Foreskin keratinocyte (primary cell): ENCODE measurements at places on chromosomes 5 and 9.

DNA sequence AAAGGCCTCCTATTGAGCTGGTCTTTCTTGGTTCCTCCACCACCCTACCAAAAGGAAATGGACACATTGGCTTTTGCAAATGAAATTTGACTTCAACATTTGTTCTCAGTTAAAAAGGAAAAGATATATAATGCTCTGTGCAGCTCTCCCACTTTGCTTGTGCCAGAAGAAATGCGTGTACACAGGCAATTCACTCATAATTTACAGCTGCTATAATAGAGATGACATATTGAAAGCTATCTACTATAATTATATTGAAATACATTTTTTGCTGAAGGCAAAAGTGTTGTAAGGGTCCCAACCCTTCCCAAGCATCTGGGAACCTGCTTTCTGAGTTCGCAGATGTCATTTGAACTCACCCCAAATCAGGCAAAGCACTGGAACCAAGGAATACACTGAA, 173.2 kb downstream of the PBX3 start:
- DNase-seq = no peak

- DNase-seq = peak; percentile 81
These were observed 10.4 kb upstream of the TOMM5 start for GRCh38 chr9:37602817-37603216.

- DNase-seq = peak; percentile 33
These were observed 106.5 kb upstream of the CCDC112 start for GRCh38 chr5:115402822-115403577.

- no peak for DNase-seq
These were observed 169.1 kb downstream of the CAAP1 start for GRCh38 chr9:26723486-26723885.

GRCh38 chr5:155004138-155004744, 9.3 kb upstream of the KIF4B start:
- peak; percentile 10 for DNase-seq

GRCh38 chr5:112552791-112553190, 133.7 kb upstream of the EPB41L4A start:
- no peak for DNase-seq

GRCh38 chr9:110125763-110126351, 82.1 kb downstream of the C9orf152 start:
- no peak for DNase-seq

DNA sequence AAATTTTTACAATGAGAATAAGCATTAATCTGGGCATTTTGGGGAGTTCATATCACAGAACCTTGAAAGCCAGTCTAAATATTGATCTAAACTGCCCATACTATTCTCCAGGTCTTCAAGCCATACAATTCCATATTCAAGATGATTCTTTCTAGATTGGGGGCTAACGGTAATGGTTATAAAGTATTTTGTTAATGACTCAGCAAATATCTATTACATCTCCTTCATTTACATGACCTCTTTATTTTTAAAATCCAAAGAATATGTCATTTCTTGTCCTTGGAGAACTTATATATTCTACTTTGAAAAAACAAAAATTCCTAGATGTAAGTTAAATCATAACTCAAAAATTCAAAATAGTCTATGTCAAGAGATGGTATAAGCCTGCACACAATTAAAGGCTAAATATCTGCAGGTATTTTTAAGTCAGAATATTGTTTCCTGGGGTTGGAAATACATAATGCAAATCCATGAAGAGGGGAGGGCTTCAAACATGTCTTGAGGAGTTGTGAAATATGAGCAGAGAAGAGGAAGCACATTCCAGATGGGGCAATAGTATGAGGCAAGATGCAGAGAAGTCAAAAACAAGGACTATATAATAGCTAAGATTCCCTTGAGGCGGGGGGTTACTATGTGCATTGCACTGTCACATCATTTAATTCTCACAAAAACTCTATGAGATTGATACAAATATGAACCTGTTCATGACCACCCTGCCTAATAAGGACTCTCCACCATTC, 526.4 kb downstream of the NR2F1-AS1 start:
- no peak for DNase-seq

DNA sequence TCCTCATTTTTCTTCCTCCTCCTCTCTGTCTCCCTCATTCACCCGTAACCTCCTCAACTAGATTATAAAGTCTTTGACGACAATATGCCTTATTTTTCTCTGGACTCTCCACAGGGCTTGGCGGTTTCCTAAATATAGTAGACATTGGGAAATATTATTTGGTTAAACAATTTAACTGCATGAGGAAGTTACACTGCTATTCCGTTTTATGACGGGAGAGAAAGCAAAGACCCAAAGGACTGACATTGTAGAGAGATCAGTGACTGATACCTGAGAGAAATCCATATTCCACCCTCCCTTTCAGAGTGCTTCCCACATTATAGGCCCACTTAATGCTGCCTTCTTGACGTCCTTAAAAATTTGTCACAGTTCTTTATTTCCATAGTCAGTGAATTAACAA, 51.2 kb downstream of the GDA start:
- no peak for DNase-seq

DNA sequence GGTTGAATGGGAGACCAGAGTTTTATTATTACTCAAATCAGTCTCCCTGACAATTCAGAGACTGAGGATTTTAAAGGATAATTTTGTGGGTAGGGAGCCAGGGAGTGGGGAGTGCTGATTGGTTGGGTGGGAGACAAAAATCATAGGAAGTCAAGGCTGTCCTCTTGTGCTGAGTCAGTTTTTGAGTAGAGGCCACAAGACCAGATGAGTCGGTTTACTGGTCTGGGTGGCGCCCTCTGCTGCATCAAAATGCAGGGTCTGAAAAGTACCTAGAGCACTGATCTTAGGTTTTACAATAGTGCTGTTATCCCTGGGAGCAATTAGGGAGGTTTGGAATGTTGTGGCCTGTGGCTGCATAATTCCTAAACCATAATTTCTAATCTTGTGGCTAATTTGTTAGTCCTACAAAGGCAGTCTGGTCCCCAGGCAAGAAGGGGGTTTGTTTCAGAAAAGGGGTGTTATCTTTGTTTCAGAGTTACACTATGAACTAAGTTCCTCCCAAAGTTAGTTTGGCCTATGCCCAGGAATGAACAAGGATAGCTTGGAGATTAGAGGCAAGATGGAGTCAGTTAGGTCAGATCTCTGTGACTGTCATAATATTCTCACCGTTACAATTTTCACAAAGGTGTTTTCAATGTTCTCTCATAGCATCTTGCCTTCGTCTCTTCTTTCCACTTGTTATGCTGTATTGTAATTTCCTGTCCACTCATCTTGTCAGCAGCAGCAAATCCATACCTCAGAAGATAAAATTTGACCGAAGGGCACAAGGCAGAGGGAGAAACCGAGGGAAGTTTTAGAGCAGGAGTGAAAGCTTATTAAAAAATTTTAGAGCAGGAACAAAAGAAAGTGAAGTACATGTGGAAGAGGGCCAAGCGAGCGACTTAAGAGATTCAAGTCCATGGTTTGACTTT, 59.2 kb upstream of the CLINT1 start:
- peak; percentile 75 for DNase-seq

GRCh38 chr5:66864240-66864884, 268.2 kb downstream of the MAST4 start:
- no peak for DNase-seq

- no peak for DNase-seq
These were observed 133.8 kb upstream of the DAB2 start for GRCh38 chr5:39558541-39558940.
